ENCODE measurements at places on chromosomes 3 and 15.

DNA sequence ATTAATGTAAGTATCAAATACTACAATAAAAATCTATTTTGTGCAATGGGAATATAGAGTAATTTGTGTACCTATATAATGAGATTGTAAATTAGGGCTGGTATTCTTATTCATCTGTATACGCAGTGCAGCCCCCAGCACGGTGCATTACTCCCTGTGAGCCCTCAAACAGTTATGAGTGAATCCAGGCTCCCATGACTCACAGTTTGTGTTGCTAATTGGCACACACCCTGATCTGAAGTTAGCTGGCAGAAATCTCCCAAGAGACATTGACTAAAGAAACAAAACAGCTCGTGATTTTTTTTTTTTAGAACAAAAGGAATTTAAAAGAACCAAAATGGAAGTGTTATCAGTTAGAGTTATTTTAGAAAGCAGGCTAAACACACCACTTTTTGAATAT is 15.7 kb downstream of the GK5 start:
- DNase-seq: no peak

DNA sequence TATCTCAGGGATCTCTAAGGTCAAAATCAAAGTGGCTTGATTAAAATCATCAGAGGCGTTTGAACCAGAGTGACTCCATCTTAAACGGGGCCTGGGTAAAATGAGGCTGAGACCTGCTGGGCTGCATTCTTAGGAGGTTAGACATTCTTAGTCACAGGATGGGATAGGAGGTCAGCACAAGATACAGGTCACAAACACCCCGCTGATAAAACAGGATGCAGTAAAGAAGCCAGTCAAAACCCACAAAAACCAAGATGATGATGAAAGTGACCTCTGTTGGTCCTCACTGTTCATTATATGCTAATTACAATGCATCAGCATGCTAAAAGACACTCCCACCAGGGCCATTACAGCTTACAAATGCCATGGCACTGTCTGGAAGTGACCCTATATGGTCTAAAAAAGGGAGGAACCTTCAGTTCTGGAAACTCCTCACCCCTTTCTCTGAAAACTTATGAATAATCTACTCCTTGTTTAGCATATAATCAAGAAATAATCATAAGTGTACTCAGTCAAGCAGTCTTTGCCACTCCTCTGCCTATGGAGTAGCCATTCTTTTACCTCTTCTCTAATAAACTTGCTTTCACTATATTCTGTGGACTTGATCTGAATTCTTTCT is 143.3 kb upstream of the SLCO3A1 start:
- DNase-seq: no peak

GRCh38 chr3:11591391-11592282 is 52.1 kb downstream of the VGLL4 start:
- DNase-seq: peak; percentile 60

- DNase-seq: no peak
Measured at GRCh38 chr3:142929109-142929508, 34.4 kb downstream of the PAQR9 start.

GRCh38 chr15:100986158-100986896 is 67.2 kb downstream of the LRRK1 start:
- DNase-seq: no peak

- DNase-seq: no peak
Measured at GRCh38 chr3:187773233-187774184, 28.2 kb upstream of the BCL6 start.

DNA sequence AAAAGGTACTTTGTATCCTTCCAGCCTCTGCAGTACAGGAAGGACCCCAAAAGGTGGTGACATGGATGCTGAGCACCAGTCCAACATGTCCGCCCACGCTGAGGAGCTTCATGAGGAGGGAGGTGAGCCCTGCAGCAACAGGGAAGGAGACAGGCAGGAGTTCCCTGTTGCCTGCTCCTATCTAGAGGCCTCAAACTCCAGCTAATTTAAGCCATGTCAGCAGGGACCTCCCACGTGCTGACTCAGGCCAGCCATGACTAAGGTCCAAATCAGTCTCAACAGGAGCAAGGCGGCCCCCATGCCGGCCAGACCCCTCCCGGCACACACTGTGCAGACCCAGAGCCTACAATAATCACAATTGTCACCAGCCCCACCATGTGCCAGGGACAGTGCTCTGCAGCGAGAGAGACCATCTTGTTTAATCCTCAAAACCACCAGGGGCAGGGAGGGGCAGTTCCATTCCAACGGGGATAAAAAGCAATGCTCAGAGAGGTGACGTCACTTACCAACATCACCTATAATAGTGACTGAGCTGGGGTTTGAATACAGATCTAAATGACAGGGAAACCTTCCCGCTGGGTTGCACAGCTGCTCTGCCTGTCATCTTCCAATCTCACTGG is 54.5 kb upstream of the GATA2 start:
- DNase-seq: no peak

- no peak for DNase-seq
Measured at GRCh38 chr3:114451561-114452018, 157.8 kb downstream of the TIGIT start.

- no peak for DNase-seq
Measured at GRCh38 chr3:57966829-57967228, 41.4 kb upstream of the FLNB start.

GRCh38 chr15:40047415-40048210 is 8.6 kb upstream of the SRP14 start:
- peak; percentile 84 for DNase-seq

DNA sequence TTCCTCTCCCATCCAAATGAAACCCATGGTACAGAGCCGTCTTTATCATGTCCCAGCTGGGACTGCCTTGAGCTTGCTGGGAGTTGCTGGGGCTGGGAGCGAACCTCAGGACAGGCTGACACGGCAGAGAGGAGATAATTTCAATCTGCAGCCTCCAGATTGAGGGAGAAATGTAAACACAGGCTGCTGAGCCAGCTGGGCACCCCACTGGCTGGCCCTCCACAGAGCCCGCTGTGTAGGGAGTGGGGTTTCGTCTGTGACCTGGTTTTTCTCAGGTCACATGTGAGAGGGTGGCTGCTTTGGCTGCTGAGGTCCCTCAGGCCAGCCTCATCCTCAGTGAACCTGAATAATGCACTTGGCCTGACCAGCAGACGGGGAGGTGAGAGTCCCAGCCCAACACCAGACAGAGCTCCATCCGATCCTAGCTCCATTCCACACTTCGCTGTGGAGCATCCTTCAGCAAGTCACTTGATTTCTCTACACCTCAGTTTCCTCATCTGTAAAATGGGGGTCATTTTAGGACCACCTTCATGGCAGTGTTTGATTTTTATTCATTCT is 121.6 kb upstream of the MRPS22 start:
- no peak for DNase-seq

DNA sequence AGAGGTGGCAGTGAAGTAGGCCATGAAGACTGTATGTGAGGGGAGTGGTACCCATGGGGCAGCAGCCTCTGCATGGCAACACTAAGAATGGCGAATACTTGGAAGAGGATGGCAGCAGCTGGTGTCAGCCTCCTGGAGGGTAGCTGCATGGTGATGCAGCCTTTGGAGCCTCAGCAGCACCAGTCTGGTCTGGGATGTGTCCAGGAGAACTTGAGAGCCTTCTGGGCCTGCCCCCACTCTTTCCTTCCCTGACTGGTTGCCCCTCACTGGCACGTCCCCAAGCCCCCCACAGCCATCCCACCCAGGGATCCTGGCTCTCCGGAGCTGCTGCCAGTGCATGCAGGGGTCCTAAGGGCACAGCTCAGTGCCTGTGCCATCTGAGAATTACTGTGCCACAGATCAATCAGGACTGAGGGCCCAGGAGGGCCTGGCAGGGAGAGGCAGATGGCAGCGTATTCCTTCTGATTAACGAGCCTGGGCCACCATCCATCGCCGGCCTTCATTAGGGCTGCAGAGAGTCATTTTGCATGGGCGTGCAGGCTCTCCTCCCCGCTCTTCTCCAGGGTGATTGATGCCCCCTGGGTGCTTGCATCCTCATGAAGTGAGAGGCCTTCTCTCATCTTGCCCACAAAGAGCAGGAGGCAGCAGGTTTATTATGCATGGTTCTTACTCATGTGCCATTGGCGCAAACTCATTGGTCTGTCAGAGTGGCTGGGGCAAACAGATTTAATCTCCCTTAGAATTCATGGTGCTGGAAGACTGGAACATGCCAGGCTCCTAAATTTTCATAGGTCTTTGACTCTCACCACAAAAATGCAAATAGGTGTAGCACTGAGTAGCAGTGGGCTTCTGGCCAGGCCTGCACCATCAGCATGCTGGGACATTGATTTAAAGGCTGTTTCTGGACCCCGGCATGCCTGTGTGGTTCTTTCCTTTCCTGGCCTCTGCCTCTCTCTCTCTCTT is 116.8 kb downstream of the EPHB1 start:
- DNase-seq: no peak

DNA sequence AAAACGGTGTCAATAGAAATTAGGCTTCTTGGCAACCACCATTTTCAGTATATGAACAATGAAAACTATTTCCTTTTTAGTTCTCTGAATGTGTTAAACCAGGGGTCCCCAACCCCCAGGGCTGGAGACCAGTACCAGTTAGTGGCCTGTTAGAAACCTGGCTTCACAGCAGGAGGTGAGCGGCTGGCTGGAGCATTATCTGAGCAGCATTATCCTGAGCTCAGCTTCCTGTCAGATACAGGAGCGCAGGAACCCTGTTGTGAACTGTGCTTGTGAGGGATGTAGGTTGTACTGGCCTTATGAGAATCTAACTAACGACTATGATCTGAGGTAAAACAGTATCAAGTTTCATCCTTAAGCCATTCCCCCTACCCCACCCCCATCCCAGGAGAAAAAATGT is 328.7 kb downstream of the ZBBX start:
- DNase-seq: no peak

Data from left lung (tissue), 14 donors.